NCI-H2171 treated with DMSO at 0.1 percent for 48 hours (cell line): ENCODE measurements at places on chromosomes 6 and 20.
A peak's percentile ranks its signal among the peaks of the same experiment; 100 is the strongest.

DNA sequence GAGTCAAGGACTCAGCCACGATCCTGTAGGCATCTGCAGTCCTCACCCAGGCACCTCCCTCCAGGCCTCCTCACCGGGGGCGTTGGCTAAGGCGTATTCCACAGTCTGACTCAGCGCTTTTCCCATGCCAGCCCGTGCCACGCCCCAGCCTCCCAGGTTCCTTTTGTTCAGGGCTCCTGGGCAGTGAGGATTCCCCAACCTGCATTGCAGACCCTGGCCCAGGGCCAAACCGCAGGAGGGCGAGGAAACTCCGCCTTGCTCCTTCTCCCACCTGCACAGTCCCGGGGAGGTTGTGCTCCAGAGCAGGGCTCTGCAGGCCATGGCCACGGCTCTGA, 202.8 kb upstream of the CST7 start:
- DNase-seq, result peak; percentile 97

DNA sequence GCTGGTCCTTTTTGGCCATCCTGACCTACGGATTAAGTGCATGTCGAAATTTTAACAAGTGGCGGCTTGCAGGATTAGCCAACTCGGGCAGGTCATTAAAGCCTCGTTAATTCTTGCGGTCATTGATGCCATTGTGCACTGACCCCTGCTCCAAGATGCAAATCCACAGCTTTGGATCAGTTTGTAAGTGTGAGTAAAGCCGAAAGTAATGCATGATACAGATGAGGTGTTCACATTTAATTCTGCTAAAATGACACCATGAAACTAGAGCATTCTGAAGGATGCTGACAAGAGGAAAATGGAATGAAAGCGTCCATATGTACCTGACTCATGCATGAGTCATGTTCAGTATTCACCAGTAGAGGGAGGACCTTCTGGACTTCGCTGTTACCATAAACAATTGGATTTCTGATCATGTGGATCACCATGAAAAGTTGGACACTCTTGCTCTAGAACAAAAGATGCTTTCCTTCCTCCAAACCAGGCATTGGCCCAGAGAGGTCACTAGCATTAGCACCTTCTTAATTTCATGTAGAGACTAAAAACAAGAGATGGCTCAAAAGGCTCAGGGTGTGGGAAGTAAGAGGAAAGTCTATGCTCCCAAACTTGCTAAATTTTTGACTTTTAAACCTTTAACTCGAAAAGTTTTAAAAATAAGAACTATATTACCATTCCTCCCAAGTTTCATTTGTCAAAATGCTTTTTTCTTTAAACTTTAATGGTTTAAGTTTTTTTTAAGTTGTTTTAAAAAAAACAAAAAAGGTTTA, 48.0 kb downstream of the MUC22 start:
- peak; percentile 23 for DNase-seq

GRCh38 chr20:51569815-51570738, 27.6 kb upstream of the NFATC2 start:
- no peak for DNase-seq

DNA sequence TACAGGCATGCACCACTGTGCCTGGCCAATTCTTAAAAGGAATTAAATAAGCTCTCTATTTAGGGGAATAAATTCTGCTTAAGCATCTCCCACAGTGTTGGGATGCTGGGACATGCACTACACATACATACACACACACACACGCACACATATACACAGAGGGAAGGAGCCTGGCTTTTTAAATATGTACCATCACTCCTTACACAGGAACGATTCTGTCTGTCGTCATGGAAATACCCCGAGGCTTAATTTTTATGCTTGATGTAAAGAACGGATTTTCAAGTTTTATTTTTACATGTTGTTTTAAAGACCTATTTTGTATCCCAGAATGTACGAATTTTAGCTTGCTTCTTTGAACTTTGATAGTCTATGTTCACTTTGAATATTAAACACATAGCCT, 95.3 kb downstream of the CD109 start:
- DNase-seq, result no peak

DNA sequence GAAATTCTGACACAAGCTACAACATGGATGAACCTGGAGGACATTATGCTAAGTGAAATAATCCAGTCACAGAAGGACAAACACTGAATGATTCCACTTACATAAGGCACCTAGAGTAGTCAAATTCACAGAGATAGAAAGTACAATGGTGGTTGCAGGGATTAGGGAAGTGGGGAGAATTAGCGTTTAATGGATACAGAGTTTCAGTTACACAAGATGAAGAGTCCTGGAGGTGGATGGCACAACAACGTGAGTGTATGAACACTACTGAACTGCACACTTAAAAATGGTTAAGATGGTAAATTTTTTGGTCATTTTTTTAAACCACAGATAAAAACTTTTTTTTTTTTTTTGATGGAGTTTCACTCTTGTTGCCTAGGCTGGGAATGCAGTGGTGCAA, 24.7 kb downstream of the MOCS3 start:
- no peak for DNase-seq

DNA sequence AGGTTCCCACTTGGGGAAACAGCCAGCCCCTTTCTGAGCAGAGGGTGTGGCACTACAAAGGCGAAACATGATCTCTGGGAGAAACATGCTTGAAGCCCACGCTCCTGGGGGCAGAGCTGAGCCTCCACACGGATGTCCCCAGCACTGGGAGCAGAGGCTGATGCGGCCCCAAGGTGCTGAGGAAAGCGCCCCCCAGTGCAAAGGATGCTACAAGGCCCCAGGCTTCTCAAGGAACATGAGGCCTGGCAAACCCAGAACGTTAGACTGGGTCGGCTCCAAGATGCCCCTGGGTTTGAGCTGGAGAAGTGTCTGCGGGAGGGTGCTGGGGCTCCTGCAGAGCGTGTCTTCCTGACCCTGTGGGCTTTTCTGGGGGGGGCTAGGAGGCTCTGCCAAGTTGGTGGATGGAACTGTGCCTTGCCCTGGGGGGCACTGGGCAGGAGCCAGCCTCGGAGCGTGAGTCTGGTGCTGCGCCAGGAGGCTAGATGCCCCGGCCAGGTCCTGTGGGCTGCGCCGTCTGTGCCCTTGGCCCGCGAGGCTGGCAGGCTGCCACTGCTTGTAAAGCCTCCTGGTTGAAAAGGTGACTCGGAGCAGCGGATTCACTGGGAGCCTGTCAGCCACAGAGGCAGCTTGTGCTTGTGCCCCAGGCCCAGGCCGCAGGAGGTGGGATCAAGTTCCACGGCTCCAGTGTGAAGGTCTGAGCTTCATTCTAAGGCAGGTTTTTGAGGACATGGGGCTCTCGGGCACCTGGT, 8.1 kb downstream of the SYNJ2 start:
- peak; percentile 88 for DNase-seq

DNA sequence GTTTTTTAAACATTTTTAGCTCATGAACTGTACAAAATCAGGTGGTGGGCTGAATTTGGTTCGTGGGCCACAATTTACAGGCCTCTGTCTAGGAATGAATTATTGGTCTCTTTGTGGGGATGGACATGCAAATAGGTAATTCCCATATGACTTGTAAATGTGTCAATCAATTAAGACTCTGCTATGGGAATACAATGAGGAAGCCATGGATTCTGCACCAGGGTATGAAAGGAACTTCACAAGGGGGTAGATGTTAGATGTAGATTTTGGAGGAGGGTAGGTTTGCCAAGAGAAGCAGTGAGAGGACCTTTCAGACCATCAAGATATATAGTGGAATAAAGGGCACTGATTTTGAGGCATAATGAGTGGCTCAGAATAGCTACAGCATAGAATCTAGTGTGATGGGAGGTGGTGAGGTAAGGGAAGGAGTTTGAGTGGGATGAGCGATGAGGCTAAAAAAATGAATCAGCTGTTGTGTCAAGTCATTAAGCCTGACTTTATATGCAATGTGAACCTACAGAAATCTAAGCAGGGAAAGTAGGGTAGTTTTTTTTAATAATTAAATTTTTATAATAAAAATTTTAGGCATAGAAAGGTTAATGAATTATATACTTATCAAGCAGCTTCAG, 32.6 kb upstream of the RNF182 start:
- no peak for DNase-seq

- DNase-seq, result no peak
Observed at GRCh38 chr6:141117874-141118273, 1014.9 kb upstream of the GJE1 start.

- DNase-seq, result no peak
Observed at GRCh38 chr6:53752856-53753255, 41.9 kb upstream of the LRRC1 start.

GRCh38 chr6:62324834-62325233, 38.8 kb upstream of the KHDRBS2 start:
- DNase-seq, result no peak

DNA sequence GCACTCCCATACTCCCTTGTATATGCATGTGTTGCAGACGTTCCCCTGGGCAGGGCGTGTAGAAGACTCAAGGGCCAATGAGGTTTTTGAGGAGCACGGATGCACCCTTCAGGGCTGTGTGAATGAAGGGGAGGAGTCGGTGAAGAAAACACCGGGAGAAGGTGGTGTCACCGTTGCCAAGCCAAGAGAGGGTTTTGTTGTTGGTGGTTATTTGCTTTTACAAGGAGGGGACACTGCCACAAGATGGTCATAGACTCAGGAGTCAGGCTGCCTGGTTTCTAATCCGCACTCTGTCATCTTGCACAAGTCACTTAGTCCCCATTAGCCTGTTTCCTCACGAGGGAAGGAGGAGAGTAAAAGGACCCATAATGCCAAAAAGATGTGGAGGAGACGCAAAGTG, 124.0 kb downstream of the PXDC1 start:
- DNase-seq, result no peak

- peak; percentile 18 for DNase-seq
Observed at GRCh38 chr6:106512048-106512967, 117.0 kb downstream of the RTN4IP1 start.

DNA sequence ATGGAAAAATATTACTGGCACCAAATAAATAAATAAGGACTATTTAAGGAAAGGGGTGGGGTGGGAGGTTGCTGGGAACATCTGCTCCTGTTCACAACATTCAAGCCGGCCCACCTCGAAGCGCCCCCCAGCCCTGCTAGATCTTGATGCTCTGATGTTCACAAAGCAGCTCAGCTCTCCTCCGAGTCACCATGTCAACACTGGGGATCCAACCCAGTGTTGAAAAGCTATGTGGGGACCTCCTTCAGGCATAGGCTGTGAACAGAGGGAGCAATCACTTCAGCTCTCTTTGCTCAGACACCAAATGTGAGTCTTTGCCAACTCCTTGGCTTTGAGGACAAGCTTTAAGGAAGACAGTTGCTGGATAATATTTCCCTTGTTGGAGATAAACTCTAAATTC, 176.8 kb upstream of the NT5E start:
- no peak for DNase-seq

DNA sequence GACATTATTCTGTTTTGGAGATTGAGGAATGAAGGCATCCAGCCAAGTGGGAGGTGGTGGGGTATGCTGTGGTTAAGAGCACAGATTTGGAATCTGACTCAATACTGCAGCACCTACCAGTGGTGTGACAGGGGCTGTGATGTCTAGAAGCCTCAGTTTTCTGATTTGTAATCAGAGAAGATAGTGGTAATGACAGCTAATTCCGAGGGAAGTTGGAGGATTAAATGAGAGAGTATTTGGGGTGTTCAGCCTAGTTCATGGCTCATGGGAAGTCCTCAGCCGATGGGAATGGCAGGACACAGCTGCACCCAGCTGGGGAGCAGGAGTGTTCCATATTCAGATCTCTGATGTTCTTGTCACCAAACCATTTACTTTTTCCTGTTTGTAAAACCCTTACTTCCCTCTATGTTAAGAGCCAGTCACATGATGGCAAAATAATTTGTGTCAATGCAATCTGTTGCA, 9.3 kb downstream of the SLC9A8 start:
- no peak for DNase-seq

DNA sequence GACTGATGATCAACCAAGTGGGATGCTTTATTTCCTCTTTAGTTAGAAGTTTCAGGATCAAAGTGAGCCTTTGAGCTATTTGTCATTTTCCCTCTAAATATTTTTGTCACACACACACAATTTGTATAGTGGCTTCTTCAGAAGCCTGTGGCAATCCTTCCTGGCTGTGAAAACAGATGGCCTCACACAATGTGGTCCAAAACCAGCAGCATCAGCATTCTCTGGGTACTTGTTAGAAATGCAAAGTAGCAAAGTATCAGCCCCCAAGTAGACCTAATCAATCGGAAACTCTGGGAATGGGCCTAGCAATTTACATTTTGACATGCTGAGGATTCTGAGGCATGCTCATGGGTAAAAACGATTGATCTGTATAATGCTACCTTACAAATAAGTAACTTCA, 115.9 kb downstream of the PAX1 start:
- DNase-seq, result peak; percentile 11

DNA sequence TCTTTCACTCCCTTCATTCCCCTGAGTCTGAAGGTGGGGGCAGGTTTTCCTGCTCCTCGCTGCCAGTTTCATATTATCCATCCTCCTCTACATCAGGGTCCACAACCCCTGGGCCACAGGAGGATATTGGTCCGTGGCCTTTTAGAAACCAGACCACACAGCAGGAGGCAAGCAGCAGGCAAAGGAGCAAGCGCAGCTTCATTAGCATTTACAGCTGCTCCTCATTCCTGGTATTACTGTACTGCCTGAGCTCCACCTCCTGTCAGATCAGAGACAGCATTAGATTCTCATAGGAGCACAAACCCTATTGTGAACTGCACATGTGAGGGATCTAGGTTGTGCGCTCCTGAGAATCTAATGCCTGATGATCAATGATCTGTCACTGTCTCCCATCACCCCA, 380.3 kb downstream of the ARHGAP18 start:
- DNase-seq, result no peak

DNA sequence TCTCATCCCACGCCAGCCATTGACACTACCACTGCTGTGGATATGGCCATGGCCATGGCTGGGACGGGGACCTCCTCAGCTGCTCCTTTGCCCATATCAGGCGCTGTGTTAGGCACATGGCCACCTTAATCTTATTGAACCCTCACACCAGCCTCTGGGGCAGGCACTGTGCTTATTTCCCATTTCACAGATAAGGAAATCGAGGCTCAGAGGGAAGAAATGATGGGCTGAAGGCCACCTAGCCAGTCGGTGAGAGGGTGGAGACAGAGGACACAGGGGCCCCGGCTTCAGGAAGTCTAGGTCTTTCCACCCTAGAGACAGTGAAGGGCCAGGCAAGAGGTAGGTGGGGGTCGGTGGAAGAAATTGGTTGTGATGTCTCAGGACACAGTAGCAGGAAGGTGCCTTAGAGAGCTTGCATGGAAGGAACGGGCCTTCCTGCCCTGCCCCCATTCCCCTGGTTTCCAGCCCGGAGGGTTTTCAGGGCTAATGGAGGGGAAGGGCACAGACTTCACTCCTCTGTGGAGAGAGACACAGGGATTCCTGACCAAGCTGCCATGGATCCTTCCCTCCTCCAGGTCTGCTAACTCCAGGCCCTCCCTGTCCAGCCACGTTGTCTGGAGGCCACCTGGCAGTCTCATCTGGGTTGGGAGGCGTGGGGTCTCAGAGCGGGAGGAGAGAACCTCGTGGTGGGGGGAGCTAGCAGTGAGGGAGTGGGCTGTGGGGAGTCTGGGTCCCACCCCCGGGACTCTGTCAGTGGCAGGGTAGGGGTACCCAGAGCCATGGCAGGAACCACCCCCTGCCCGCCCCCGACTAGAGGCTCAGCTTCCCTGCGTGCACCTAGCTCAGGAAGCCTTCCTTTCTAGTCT, 120.4 kb downstream of the VEGFA start:
- DNase-seq, result peak; percentile 46
